Muscle of back (tissue), 13 donors: ENCODE measurements at places on chromosomes 7 and 10.

DNA sequence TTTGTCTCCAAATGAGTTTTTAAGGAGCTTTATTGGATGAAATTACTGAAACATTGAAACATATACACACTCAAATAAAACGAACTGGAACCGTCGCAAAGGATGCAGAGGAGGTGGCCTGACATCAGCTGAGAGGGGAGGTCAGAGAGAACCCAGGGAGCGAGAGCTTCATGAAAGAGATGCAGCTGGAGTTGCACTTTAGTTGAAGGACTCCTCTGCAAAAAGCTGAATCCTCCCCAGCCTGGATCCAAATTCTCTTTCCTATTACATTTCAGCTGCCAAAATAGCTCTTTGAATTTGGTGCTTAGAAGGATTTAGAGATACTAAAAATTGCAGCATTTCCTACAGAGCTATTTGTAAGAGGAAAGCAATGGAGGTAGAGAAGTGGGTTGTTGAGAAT is 140.0 kb upstream of the DPP6 start:
- DNase-seq, result no peak

DNA sequence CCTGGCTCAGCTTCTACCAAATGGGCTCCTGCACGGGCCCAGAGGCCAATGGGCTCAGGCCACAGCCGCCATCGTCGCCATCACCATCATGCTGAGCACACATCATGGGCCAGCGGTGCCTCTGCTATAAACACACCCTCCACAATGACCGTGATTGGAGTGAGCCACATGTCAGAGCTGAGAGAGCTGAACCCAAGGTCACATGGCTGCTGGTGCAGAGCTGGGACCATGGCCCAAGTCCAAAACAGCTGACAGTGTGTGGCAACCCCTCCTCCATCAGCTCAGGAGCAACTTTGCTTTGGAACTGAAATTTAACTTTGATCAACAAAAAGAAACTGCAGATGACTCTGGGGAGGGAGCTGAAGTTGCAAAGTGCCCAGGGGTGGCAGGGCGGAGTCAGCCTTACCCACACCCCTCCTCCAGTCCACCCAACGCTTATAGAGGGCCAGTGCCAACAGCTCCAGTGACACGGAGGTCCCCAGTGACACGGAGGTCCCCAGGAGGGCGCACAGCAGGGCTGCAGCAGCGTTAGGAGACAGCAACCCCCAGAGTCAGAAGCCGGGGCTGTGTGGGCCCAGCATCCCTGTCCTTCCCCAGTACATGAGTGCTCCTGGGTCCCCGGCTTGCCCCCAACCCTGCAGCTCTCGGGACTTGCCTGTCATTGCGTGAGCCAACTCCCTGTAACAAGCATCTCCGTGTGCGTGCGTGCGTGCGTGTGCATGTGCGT is 249.6 kb downstream of the ELFN1 start:
- DNase-seq, result peak; percentile 54

DNA sequence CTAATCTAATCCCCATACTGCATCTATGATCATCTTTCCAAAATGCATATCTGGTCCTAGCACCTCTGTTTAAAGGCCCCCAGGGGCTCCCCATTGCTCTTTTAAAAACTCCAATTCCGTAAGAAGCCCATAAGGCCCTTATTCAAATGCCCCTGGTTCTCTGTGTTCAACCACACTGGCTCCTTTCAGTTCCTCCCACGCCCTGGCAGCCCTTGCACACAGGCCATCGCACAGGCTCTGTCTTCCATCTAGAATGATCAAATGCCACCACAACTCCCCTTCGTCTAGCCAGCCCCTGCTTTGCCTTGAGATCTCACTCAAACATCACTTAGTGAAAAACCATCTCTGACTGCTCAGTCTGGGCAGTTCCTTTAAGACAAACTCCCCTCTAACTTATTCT is 112.9 kb upstream of the LYZL2 start:
- no peak for DNase-seq

- no peak for DNase-seq
Observed at GRCh38 chr10:44462338-44462914, 77.5 kb upstream of the CXCL12 start.

DNA sequence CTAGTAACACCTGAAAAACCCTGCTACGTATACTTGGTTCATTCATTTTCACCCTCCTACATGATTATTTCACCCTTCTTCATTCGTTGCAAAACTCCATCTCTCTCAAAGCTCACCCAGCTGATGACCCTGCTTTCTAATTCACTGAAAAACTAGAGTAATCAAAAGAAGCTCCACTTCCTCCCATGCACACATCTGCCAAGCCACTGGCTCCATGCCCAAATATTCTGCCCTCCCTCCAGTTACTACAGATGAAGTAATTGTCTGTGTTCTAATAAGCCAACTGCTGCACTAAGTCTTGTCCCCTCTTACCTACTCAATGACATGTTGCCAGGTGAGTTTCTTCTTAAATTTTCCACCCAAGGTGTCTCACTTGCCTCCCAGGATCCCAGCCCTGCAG is 96.9 kb upstream of the CCDC71L start:
- DNase-seq, result peak; percentile 42

GRCh38 chr10:34906067-34906965 is 91.2 kb upstream of the PARD3 start:
- peak; percentile 27 for DNase-seq
